ENCODE measurements at places on chromosomes 4 and X.

DNA sequence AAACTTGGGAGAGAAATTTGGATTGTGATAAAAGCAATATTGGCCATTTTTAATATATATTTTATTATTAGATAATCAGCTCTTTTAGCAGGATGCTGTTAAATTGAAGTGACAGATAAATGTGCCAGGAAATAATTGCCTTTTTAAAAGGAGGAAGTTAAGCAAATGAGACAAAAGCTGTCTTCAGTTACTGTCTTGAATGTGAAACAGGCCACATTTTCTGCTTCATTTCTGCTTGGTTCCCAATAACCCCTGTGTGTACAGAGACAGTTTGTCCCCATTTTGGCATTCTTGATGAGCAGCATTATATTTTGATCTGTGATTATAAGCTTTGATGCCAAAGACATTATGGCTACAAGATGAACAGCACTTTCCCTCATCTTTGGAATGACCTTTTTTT, 953 bp downstream of the EPGN start:
- no peak for DNase-seq

DNA sequence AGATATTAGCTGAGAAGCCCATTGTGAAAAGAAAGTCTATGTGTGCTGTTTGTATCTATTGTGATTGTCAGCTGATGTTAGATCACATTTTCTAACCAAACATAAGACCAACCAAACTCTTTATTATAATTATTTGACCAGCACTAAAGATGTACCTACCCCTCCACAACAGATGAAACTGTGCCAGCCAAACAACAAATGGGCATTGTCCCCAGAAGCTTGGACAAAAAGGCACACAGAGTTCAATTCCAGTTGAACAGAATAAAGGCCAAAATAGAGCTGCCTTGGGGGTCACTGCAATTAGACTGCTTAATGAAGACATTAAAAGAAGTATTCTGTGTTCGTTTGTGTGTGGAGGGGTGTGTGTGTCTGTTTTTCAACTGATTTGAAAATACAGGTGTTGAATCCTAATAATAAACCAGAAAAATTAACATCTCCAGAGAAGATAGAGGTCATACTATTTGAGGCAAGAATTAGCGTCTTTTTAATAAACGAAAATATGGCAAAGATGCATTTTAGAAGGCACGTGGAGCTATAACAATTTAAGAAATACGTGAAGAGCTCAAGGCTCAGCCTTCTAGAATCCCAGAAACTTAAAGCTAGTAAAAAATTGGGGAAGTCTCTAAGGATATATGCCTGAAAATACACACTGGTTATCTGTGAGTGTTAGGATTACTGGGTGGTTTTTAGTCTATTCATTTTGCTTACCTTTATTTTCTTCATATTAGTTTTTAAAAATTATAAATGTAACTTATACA, 2.2 kb downstream of the SPP1 start:
- DNase-seq = no peak

- DNase-seq = no peak
Measured at GRCh38 chrX:112901869-112902725, 61.5 kb upstream of the AMOT start.

DNA sequence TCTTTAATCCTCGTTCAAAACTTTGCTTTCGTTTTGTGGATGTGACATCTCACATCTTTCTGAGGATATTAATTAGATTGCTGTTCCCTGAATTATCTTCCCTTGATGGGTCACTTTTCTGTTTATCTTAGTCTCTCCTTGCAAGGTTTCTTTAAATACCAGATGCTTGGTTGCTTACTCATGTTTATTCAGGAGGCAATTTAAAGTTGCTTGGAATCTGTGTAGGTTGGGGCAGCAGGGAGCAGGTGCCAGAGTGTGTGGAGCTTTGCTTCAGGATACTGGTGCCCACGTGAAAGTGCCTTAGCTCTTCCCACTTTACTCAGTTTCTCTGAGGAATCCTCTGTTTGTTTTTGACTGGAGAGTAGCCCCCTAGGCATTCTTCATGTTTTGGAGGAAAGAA, 24.0 kb downstream of the ANAPC4 start:
- no peak for DNase-seq

GRCh38 chr4:74838746-74839370, 44.5 kb upstream of the BTC start:
- no peak for DNase-seq

DNA sequence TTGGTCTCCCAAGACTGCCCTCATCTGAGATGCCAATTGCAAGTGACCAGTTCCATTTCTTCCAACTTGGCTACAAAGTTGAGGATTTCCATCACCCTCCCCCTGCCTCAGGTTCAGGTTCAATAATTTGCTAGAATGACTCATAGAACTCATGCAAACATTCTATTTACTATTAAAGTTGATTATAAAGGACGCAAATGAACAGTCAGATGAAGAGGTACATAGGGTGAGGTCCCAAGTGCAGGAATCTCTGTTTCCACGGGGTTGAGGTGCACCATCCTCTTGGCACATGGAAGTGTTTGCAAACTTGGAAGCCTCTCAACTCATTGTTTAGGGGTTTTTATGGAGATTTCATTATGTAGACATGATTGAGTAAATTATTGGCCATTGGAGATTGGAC, 41.0 kb downstream of the FGFBP1 start:
- no peak for DNase-seq

DNA sequence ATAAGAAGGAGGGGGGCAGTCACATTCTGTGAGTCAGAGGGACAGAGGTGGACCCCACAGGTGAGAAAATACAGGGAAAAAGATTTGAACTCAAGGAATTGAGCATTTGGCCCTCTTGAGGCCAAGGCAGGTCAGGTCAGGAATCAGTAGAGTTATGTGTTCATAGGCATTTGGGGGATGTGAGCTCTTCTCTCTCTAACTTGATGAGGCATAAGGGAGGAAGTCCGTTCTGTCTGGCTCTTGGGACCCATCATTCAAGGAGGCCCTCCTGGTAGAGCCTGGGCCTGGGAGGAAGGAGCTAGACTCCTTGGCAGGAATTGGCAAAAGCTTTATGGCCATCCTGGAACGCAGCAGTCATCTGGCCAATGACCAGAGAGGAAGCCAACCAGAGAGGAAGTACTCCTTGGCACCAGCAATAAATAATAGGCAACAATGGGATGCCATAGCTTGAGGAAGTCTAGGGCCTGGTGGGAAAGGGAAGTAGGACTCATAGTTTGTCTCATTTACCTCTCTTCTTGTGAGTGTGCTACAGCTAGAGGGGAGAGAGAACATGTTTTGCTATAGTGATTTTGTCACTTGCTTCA, 53.0 kb downstream of the MSN start:
- DNase-seq = no peak

- peak; percentile 75 for DNase-seq
Measured at GRCh38 chr4:81505004-81505598, 33.4 kb upstream of the RASGEF1B start.

GRCh38 chrX:48636301-48636700, 39.0 kb downstream of the WDR13 start:
- DNase-seq = no peak

DNA sequence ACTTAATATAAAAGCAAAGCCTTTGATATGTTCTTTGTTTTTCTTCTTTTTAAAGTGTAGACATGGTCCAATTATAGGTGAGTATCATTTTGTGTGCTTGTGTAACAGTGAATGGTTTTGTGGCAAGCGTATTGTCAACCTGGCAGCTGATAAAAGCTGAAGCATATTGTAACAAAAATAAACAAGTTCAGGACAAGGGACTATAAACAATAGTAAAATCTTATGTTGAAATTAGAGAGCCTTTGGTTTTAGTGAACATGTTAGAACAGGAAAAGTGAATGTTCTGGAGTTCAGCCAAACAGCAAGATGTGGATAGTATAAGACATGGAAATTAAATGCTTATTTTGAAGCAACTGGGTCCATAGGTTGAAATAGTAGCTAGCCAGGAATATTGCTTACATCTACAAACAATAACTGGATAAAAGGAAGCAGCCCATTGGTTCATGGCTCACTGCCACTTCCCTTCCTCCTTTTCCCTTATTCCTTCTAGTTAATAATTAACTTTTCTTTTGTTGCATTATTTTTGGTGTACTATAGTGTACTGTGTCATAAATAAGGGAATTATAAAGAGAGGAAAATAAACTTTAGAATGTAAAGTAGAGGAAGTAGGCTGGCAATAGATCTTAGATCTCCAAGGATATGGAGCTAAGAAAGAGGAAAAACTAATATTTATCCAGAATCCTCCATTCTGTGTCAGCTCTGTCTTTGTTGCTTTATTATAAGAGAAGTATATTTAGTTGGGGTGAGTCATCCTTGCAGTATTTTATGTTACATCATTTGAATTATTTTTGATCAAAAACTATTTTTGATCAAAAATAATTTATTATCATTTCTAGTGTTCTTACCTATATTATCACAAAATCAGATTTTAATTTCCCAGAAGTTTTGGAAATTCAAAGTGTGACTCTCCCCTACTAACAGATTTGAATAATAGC, 65.6 kb downstream of the MRPL1 start:
- DNase-seq = no peak

DNA sequence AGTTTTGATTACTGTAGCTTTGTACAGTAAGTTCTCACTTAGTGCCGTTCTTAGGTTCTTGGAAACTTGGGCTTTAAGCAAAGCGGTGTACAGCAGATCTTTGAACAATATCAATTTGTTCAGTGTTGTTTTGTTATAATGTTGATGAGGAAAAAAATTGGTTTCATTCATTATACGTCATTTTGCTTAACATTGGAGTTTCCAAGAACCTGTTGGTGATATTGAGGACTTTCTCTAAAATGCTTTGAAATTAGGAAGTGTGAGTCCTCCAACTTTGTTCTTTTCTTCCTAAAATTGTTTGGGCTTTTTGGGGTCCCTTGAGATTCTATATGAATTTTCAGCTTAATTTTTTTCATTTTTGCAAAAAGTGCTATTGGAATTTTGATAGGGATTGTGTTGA, 49.1 kb downstream of the STAG2 start:
- DNase-seq = no peak

GRCh38 chrX:63652086-63652765, 132.8 kb downstream of the ARHGEF9 start:
- no peak for DNase-seq

GRCh38 chr4:137572163-137572562, 39.9 kb upstream of the PCDH18 start:
- no peak for DNase-seq

GRCh38 chr4:53563824-53564223, 27.5 kb downstream of the LNX1 start:
- no peak for DNase-seq

GRCh38 chrX:16739574-16739973, 20.2 kb downstream of the SYAP1 start:
- no peak for DNase-seq
